ENCODE measurements at places on chromosomes 4 and X.

DNA sequence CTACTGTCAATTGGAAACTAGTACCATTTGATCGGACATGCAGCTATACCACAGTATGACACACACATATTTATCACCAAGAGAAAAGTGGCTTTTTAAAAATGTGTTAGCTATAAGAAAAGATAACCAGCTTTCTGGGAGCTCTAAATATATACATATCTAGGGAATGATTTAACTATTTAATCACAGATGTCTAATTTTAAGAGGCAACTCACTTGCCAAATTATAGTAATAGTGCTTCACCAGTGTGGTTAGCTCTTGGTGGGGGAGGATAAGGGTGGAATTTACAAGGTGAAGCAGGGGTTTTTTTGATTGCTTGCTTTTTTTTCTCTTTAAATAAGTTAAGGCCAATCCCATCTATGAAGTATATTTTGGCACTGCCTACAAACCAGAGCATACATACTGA is 547.7 kb upstream of the DIPK2B start:
- DNase-seq, result no peak

- DNase-seq, result no peak
Observed at GRCh38 chrX:111375747-111376146, 36.2 kb downstream of the DCX start.

DNA sequence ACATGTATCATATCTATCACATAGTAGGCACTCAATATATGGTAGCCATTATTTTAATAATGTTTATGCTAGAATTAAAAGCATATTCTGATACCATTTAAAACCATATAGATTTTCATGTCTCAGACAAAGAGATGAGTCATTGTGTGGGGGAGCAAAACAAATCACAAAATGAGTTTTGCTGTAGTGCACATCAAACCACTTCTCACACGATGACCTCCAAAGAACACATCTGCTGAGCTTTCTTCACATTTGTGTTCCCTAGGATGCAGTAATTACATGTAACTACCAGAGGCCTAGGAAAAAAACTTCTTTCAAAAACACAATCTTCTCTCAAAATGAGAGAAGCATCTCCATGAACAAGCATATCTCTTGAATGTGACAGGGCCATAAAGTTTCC is 56.1 kb upstream of the BRS3 start:
- DNase-seq, result no peak

- DNase-seq, result no peak
Observed at GRCh38 chr4:37392521-37393255, 148.1 kb downstream of the NWD2 start.

DNA sequence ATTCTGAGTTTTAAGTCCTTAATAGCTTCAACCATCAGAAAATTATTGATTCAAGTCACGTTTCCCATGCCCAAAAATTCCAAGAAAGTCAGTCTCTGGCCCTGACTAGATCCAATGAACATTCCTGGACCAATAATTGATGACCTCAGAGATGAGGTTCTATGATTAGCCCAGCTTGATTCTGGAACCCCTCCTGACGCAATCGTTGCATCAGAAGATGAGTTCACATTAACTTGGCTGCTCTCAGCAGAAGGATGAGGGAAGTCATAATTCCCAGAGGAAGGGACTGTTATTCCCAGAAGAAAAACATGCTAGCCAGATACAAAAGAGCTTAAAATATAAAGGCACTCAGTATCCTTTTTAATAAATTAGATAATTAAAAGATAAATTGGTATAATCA is 34.3 kb upstream of the CPEB2 start:
- no peak for DNase-seq

- DNase-seq, result no peak
Observed at GRCh38 chrX:51144828-51145442, 187.7 kb upstream of the NUDT10 start.

- DNase-seq, result no peak
Observed at GRCh38 chrX:538311-538710, 92.3 kb upstream of the SHOX start.

GRCh38 chr4:19401301-19402080 is 850.2 kb upstream of the SLIT2 start:
- DNase-seq, result no peak

DNA sequence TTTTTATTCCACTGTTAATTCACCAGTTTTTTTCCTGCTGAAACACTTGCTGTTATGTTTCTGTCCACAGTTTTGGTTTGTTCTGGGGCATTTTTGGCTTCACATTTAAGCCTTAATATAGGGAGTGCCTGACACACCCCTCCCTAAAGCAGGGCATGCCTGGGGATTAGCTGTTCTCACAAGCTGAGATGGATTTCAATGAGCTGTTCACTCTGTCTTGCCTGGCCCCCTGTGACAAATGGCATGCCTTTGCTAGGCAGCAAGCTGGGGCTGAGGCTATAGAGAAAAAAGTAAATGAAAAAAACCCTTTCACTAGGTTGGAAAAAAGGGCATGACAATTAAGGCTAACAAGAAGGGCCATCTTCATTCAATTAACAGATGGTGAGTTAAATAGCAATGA is 22.4 kb downstream of the LPAR4 start:
- DNase-seq, result no peak

DNA sequence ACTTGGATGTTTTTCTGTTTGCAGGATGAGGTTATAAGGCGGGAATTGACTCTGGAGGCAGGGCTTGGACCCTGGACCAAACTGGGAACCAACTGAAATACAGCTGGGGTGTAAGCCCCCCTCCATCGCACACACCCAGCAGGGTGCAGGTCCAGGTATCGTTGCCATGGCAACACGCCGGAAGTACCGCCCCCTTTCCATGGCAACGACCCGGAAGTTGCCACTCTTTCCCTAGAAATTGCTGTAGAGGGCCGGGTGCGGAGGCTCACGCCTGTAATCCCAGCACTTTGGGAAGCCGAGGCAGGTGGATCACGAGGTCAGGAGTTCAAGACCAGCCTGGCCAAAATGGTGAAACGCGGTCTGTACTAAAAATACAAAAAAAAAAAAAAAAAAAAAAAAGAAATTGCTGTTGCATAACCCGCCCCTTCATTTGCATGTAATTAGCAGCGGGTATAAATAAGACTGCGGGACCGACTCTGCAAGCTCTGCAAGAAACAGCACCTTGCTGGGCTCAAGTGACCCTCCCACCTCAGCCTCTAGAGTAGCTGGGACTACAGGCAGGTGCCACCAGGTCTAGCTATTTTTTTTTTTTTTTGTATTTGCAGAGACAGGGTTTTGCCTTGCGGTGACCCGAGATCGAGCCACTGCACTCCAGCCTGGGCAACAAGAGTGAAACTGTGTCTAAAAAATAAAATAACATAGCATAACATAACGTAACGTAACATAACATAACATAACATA is 139.6 kb downstream of the CRLF2 start:
- DNase-seq, result no peak

- DNase-seq, result peak; percentile 64
Observed at GRCh38 chr4:157221895-157222770, 1.6 kb downstream of the GRIA2 start.

GRCh38 chrX:70088751-70089150 is 26.5 kb downstream of the OTUD6A start:
- no peak for DNase-seq

DNA sequence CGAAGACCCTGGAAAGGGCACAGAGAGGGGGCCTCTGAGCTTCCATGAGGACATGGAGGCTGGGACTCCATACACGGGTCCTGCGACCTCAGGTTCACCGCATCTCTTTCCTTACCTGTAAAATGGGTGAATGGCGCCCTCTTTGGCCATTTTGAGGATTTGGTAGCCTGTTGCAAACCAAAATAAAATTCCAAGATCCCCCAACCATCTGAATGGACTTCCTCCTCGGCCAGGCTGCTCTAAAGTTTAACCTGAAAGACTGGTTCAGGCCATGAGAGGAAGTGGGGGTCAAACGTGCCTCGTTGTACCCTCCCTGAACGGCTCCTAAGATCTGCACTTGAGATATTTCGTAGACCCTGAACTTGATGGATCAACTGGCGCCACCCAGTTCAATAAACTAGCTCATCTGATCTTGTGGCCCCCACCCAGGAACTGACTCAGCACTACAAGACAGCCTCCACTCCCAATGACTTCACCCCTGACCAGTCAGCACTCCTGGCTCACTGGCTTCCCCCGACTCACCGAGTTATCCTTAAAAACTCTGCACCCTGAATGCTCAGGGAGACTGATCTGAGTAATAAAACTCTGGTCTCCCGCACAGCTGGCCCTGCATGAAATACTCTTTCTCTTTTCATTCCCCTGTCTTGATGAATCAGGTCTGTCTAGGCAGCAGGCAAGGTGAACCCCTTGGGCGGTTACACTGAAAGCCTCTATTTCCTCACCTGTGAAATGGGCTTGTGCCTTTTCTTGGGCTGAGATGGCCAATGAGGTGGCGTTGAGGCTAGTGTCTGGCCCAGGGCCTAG is 32.9 kb upstream of the GPR78 start:
- DNase-seq, result peak; percentile 1

GRCh38 chr4:2290974-2291704 is 29.2 kb upstream of the MXD4 start:
- DNase-seq, result no peak

GRCh38 chr4:81512001-81512756 is 40.5 kb upstream of the RASGEF1B start:
- DNase-seq, result no peak

DNA sequence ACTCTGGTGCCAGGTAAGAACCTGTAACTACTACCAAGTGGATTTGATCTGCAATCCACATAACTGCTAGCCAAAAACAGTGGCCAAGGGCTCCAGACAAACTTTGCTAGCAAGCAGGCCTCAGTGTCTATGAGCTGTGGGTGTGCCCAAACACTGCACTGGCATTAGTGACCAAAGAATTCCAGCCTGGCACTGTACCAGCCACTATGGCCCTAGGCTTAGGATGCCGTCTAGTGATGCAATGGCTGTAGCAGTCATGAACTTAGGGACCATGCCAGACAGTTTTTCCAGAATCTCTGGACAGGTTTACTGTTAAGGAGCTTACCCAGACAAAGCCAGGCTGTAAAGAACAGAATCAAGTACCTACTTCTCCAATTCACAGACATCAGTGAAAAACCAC is 33.7 kb upstream of the PRR27 start:
- no peak for DNase-seq

GRCh38 chr4:107815158-107815557 is 9.6 kb upstream of the SGMS2 start:
- no peak for DNase-seq

DNA sequence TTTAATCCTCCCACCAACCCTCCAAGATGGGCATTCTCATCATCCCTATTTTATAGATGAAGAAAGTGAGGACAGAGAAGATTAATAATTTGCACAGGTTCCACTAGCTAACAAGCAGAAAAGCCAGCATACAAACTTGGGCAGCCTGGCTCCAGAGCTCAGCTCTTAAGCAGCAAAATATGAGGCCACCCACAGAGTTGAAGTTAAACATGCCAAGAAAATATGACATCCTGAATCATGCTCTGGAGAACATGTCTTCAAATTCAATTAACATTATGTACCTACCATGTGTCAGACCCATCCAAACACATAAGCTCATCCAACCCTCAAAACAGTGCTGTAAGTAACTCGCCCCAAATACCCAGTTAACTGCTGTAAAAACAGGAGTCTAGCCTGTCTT is 33.9 kb downstream of the USP46 start:
- no peak for DNase-seq

- no peak for DNase-seq
Observed at GRCh38 chr4:3256230-3257102, 7.5 kb downstream of the MSANTD1 start.

- no peak for DNase-seq
Observed at GRCh38 chr4:159051245-159052071, 51.4 kb upstream of the RAPGEF2 start.

DNA sequence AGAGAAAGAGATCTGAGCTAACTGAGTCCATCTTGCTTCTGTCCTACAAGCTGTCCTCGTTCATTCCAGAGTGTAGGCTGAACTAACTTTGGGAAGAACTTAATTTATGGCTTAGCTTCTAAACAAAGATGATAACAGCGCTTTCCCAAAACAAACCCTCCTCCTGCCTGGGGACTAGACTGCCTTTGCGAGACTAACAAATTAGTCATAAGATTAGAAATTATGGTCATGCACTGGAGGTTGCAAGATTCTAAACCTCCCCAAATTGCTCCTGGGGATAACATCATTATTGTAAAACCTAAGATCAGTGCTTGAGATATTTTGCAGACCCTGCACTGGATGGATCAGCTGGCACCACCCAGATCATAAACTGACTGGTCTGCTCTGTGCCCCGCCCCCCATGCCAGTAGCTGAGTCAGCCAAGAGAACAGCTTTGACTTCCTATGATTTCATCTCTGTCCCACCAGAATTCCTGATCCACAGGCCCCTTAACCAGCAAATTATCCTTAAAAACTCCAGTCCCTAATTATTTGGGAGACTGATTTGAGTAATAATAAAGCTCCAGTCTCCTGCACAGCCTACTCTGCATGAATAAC is 883.3 kb downstream of the TRIML1 start:
- DNase-seq, result no peak

DNA sequence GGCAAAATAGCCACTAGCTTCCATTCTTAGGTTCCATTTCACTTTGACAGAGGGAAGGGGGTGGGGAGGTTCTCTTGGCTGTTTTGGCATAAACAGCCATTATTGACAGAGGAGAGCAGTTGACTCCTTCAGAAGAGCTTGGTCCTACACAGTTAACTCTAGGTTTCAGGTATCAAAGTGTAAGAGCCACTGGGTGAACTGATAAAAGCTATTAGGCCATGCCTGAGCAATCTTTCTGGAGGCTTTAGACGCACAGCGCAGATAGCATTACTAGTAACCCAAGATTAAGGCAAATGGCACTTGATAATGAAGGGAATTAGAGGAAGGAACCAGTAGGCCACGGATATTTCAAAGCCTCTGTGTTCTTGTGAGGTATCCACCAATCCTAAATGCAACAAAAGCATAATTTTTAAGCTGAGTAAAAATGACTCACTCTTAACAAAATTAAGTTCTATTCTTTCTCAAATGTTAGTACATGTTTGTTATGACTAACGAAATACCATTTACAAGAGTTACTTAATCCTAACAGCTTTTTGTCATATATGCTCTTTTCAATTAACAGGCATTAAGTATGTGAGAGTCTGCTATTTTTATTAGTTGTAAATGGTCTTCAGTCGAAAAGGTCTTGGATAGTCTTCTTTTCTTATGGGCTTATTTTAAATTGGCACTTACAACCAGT is 53.6 kb downstream of the SLC7A11 start:
- no peak for DNase-seq

GRCh38 chr4:165440415-165441158 is 61.8 kb downstream of the CPE start:
- no peak for DNase-seq

DNA sequence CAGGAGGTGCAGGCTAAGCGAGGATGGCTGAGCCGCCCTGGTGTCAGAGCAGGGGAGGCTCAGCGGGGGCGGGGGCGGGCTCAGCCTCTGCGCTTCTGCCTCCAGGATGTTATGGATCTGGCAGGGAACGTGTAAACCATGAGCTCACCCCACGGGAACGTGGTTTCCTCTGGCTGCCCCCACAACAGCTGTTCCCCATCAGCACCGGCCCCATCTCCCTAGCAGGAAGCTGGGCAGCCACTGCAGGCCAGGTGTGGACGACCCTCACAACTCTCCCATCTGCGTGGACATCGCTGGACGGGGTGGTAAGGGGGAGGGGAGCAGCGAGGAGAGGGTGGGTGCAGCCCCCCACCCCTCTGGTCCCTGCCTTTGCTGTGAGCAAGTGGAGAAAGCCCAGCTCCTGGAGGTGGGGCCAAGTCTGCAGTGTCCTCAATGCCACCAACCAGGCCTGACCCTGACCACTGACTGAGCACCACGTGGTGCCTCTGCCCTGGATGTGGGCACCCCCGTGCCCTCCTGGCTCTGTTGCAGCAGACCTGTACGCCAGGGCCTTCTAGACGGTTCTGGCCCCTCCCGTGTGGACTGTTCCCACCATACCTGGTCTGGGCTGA is 28.1 kb upstream of the SPON2 start:
- no peak for DNase-seq

GRCh38 chrX:311156-312129 is 7.2 kb downstream of the GTPBP6 start:
- no peak for DNase-seq

Data from NCI-H1930 (cell line).